ENCODE measurements at places on chromosomes 6 and 20.

DNA sequence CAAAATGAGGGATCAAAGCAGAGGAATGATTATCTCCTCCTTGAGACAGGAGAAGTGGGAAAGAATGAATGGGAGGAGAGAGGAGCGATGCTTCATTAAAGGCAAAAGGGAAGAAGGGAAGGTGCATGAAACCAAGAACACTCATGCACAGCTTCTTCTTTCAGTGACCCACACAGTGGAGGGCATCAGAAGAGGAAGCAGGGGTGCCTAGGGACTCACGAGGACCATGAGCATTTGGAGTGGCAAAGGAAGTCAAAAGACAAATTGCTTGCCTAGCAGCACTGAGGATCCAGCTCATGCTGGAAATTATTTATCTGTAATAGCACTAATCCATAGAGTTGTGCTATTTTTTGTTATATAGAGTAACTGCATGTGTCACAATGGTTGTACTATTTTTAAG, 66.1 kb downstream of the SMLR1 start:
- DNase-seq: no peak

- no peak for DNase-seq
These were observed 12.1 kb downstream of the COL21A1 start for GRCh38 chr6:56235245-56235644.

- DNase-seq: no peak
These were observed 91.6 kb downstream of the PSMG4 start for GRCh38 chr6:3350252-3350796.

DNA sequence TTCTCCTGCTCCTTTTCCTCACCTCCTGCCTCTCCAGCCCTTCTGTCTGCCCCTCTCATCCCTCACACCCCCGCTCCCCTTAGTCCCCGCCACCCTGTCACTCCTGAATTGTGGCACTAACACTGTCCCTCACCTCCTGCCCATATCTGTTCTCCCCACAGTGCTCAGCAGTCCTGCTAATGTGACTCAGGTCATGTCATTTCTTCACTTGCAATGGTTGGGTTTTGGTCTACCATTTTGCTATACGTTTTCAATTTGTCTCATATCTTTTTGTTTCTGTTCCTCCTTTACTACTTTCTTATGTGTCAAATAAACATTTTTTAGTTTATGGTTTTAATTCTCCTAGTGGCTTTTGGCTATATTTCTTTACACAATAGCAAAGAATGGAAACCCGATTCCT, 1.3 kb upstream of the HLA-B start:
- no peak for DNase-seq

GRCh38 chr20:15512916-15513315, 1060.3 kb downstream of the KIF16B start:
- no peak for DNase-seq

GRCh38 chr6:121549736-121550135, 114.3 kb downstream of the GJA1 start:
- DNase-seq: no peak

- no peak for DNase-seq
These were observed 36.4 kb upstream of the SLC17A4 start for GRCh38 chr6:25717866-25718740.

DNA sequence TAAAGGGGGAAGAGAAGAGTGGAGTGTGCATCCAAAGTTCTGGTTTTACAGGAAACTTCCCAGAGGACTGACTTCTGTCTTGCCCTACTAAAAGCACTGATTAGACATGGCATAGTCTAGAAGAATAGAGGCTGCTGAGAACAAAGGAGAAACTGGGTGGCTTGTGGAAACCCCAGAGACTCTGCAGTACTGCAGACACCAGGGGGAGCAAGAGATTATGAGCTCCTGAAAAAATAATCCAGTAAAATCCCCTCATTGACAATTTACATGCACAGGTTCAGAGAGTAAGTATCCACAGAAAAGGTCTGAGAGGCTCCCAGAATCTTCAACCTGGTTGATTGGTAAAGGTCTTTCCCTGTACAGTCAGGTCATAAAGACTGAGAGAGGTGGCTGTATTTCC, 48.7 kb upstream of the CLVS2 start:
- DNase-seq: no peak

DNA sequence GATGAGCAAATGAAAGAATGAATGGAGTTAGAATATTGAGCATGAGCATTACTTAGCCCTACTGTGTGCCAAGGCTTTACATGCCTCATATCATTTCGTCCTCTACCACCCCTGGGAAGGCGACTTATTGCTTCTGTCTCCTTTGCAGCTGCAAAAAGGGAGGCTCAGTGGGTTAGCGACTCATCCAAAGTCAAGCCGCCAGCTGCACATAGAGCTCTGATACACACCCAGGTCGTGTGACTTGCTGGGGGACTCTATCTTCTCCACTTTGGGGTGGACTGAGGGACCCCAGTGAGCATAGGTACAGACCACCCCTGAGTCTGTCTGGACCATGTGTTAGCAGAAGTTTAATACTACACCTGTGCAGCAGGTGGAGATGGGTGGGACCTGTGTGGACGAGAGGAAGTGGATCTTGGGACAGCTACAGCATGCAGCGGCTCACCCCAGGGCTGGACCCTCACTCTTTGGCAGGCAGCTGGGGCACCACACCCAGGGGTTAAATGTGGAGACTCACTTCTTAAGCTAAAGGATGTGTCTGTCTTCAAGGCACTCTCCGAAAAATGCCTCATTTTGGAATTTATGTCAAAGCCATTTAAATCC, 36.2 kb upstream of the ANGPT4 start:
- DNase-seq: no peak

DNA sequence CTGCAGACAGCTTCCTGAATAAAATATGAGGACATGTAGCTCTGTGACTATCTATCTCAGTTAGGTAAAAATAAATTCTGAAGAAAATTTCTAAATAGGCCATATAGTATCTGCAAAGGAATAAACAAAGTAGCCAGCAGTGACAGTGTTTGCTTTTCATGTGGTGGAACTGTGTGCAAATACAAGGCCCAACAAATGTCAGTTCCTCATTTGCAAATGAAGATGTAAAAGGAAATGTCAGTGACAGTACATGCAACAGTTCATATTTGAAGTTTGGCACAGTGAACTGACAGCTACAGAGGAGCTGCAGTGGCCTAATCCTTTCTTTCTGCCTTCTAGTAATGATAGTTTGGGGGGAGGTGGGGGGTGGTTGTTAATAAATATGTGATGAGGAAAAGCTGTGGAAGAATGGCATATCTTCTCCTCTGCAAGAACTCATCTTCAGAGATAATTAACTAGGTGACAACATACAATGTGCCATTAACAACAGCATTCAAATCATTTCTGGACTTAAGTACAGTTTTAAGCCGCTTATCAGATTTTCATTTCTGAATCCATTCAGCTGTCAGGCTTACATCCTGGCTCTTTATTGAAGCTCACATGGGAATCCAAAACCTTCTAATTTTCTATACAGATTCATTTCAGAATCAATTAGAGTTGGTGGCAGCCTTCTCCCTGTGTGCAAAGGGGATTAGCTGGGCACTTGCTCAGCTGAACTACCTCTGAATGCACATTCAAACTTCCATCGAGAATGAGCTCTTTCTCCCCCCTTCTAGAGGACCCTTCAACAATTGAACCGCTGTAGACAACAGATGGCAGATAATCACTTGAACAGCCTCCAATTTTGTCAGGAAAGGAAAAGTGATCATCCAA, 1059.0 kb upstream of the EPHA7 start:
- DNase-seq: no peak

GRCh38 chr20:52529826-52530225, 338.2 kb upstream of the ZFP64 start:
- DNase-seq: no peak

DNA sequence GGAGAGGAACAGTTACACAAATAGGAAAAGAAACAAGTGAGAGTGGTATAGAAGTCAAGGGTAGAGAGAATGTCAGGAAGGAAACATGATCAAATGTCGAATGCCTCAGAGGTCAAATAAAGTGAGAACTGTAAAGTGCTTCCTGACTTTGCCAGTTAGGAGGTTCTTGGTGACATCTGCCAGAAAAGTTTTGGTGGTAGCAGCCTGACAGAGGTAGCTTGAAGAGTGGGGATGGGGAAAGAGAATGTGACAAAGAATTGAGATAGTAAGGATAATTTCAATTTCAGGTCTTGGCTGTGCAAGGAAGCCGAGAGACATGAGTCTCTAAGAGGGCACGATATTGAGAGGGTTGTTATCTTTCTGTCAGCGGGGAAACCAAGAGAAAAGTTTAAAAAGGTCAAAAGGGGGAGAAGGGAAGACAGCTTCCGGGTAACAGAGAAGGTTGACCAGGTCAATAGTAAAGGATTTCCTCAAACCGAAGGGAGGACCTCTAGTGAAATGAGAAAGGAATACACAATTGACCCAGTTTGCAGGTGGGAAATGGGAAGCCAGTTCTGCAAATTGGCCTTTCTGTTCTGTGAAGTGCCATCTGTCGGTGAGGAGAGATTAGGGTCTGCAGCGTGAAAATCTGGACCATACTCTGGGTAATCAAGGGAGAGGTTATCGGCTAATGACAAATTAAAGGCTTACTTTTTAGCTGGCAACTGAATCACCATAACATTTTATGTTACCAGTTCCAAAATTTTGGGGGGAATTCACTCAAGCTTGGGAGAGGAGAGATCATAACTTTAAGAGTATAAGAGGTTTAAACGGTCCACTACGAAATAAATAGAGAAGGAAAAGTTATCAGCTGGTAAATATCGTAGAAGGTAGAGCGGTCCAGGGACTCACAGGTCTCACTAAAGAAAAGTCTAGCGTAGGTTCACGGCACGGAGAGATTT, 973 bp upstream of the BRD2 start:
- no peak for DNase-seq

GRCh38 chr20:63136296-63136695, 79.6 kb downstream of the YTHDF1 start:
- no peak for DNase-seq

GRCh38 chr6:159119791-159120190, 49.4 kb upstream of the FNDC1 start:
- DNase-seq: no peak

GRCh38 chr20:37643400-37643799, 50.4 kb upstream of the CTNNBL1 start:
- DNase-seq: no peak

DNA sequence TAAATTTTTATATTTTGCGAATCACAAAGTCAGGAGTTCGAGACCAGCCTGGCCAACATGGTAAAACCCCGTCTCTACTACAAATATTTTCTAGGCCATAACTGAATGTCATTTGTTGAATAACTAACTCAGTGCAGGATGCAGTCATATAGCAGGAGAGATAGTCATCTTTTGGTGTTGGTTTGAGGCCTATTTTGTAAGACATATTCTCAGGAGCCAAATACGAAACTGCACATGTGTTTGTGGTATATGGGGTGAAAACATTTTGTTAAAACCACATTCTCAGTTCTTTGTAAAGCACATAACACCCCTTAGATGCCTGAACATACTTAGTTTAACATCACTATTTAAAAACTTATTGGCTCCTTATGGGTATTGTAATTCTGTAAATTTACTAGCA, 4.7 kb upstream of the ENPP5 start:
- no peak for DNase-seq

DNA sequence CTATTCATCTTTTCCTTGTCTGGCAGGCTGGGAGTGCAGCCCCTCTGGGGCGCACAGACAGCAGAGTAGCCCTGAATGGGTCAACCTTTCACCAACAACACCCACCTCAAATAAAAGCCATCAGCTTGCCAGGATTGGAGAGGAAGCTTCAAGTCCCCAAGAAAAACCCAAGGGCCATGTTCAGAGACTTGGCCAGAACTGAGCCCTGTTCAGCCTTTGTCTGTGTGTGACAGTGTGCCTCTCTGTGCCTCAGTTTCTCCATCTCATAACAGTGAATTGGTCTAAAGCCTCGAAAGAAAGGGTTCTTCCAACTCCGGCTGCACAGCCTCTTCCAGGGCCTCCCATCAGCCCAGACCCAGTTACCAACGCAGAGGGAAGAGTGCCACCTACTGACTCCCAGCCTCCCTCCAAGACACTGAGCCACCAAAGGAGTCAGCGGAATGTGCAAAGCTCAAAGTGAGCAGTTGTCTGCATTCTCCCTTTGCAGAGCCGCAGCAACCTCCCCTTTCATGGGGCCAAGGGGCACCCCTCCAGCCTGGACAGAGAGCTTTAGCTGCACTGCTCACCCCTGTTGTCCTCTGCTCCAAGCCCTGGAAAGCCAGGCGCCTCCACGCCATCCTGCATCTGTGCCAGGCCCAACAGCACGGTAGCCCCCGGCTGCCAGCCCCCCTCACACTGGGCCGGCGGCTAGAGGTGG, 82.7 kb upstream of the TOP1 start:
- DNase-seq: peak; percentile 80

- no peak for DNase-seq
These were observed 1.5 kb downstream of the DLGAP4 start for GRCh38 chr20:36307412-36308325.

GRCh38 chr6:122165014-122165413, 234.4 kb upstream of the HSF2 start:
- DNase-seq: no peak

GRCh38 chr20:18388860-18389259, 78.0 kb downstream of the DZANK1 start:
- no peak for DNase-seq

GRCh38 chr6:99589907-99590493, 16.6 kb upstream of the PRDM13 start:
- no peak for DNase-seq

DNA sequence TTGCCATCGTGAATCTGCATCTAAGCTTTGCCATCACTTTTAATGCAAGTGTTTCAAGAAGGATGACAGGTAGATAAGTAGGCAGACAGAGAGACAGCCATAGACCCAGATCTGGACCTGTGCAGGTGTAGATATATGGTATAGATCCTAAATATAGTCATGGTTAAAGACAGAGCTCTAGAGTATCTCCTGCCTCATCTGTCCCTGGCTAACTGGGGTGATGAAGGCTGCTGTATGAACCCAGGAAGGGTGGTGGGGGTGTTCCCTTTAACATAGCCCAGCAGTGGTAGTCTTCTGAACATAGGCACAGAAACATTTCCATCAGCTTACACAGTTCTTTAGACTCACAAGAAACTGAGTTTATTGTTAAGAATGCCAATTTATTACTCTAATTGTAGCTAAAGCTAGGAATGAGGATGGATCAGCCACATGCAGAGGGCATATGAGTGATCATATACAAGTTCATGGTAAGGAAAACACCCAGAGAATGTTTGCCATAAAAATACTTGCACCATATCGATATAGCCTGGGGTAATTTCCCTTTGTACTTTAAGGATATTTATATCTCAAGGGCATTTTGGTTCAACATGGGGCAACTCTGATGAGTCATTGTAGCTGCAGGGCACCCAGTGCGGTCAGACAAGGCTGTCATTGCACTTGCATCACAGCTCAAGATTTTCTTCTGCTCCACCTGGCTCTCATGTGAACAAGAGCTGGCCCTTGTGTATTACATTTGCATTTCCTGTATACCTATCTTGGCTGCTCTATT, 587.2 kb downstream of the EPM2A start:
- no peak for DNase-seq

DNA sequence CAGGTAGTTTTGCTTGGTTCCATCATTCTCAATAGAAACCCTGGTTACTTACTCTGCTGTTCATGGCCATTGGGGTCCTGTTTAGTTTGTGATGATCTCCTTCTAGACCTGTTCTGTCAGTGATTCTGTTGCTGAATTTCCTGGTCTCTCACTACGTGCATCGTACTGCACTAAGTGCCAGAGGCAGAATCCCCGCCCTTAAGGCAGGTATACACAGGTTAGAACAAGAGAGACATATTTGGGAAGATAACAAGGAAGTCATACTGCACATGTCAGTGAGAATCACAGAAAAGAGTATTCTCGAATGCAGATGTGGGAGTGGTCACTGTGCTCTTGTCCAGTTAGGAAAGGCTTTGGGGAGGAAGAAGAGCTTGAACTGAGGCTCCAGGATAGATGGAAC, 148.1 kb upstream of the MYLIP start:
- DNase-seq: no peak

- no peak for DNase-seq
These were observed 632.2 kb downstream of the COL12A1 start for GRCh38 chr6:74573613-74574012.
